Daoy (cell line): ENCODE measurements at places on chromosomes 6 and 20. TPM values are rescaled to one million over a fixed set of nuclear protein-coding genes. Genes with fewer than 3 reads are reported as not detected.

MGME1 gene
- 8.3 and 12.1 TPM in 2 replicates for total RNA-seq

FAM83C gene
- not detected in 2 replicates for total RNA-seq

DNA sequence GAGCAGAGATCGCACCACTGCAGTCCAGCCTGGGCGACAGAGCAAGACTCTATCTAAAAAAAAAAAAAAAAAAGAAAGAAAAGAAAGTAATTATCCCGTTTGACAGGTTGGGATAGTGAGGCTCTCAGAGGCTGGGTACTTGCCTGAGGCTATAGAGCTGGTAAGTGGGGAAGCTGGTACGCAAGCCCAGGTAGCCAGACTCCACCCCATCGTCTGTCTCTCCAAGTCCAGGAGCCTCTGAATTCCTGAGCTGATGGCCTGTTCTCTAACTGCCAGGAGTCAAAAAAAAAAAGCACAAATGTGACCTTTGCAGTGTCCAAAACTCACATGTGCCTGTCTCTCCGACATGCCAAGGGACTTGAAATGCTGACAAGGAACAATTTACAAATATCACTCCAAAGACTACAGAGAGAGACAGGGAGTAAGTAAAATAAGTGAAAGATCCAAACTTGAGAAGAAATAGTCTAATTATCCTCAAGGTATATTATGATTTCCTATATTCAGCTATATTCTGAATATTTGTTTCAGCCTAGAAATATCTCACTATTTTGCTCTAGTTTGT lies 109.1 kb upstream of the SCAF8 start:
- DNase-seq, result no peak

GRCh38 chr6:148989585-148989984 lies 242.8 kb downstream of the UST start:
- DNase-seq, result no peak

DNA sequence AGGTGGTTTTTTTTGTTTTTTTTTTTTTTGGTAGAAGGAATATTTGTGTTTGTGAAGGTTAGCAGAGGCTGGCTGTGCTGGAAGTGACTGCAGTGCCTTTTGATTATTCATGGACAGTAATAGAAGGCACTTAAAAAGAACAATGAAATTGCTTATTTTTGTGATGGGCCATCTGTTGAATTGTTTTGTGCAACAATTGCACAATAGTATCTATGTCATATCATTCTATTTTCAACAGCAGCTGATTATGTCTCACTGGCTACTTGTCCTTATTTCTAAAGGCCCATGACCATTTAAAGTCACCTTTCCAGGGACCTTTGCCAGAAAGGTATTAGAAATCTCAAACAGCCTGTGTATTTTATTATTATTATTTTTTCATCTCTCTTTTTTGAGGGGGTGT lies 70.6 kb downstream of the AFG1L start:
- DNase-seq, result no peak

- no peak for DNase-seq
Measured at GRCh38 chr20:694496-694895, 18.9 kb upstream of the SCRT2 start.

- DNase-seq, result no peak
Measured at GRCh38 chr6:70502484-70502883, 64.2 kb upstream of the SDHAF4 start.

GRCh38 chr6:2862712-2863181 lies 21.1 kb upstream of the SERPINB1 start:
- no peak for DNase-seq

GRCh38 chr6:85127696-85128243 lies 322.1 kb upstream of the NT5E start:
- DNase-seq, result no peak

PCMTD2 gene
- total RNA-seq, result 57.1 and 59.5 TPM in 2 replicates

GRCh38 chr6:166927240-166927934 lies 29.0 kb downstream of the RNASET2 start:
- DNase-seq, result no peak

GRCh38 chr20:4484379-4484997 lies 237.2 kb upstream of the PRND start:
- no peak for DNase-seq

SCUBE3 gene
- 1.1 and 2.0 TPM in 2 replicates for total RNA-seq

- peak; percentile 64 for DNase-seq
Measured at GRCh38 chr6:157982102-157982562, 469 bp downstream of the SYNJ2 start.

GRCh38 chr6:166729658-166730057 lies 102.6 kb upstream of the RPS6KA2 start:
- no peak for DNase-seq

DNA sequence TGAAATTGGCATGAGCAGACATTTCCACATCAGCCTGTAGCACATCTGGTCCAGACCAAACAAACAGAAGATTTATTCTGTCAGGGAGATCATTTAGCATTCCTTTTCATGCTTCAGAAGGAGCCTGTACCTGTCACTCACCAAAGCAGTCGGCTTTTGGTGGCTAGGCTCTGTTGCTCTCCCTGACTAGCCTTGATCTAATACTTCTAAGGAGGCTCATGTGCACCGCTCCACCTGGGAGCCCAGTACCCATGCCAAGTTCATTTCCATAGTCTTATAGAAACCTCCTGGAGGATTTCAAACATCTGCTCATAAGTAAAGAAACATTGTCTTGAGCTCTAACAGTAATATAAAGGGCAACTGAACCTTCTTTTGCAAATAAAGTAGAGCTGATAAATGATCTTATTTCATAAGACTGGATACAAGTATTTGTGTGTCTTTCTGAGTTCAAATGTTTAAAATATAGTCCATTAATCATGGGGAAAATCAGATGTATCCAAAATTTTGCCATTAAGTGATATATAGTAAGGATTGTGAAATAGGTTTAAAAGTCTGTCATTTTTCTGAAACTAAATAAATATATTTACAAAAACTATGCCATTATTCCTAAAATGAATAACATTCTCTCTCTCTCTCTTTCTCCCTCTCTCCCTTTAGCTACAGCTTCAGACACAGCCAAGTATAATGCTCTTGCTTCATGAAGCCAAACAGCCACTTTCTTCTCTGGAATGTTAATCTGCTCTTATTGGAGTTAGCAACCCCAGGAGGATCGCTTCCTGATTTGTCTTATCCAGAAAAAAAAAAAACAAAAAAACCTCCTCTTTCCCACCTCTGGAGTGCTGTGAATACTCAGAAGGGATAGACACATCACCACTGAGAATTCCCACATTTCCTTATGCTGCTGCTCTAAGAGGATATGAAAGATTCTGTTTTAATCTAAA lies 192.7 kb upstream of the TFAP2D start:
- DNase-seq, result no peak

DNA sequence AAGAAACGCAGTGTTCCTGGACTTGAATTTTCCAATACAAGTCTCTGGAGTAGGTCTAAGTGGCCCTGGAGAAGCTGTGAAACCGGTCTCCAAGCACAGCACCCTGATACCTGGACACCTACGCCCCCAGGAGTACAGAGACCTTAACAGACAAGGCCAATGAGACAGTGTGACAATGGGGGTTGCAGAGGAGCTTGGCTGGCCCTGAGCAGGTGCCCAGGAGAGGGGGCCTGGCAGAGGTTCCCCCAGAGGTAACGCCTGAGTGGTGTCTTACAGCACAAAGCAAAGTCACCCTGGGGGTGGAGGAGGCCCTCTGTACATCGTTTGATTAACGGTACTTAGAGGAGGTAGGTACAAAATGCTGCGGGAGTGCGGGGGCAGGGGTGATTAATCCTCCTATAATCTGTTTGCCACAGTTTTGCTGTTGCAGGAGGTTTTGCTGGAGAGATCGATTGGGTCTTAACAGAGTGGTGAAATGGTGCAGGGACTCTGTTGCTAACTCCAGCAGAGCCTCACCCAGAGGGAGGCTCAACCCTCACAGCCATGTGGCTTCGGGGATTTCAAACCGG lies 37.3 kb upstream of the APCDD1L start:
- no peak for DNase-seq

MYB gene
- total RNA-seq, result 2.7 and 3.3 TPM in 2 replicates

DNA sequence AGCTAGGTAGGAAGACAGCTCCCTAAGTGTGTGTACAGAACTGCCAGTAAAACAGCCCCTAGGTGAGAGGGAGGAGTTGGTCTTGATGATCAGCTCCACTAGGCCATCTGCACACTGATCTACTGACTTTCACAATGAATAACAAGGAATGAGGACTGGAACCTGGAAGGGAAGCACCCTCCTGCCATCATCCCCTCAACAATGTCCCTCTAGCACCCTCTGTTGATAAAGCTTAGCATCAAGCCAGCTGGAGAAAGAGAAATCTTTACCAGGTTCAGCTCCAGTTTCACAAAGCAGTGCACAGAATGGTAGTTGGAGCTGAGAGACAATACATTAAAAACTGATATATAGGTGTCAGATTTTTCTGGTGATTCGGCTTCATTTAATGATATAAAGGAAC lies 57.2 kb upstream of the IRAK1BP1 start:
- DNase-seq, result no peak
